ENCODE measurements at places on chromosomes 16 and 17.

DNA sequence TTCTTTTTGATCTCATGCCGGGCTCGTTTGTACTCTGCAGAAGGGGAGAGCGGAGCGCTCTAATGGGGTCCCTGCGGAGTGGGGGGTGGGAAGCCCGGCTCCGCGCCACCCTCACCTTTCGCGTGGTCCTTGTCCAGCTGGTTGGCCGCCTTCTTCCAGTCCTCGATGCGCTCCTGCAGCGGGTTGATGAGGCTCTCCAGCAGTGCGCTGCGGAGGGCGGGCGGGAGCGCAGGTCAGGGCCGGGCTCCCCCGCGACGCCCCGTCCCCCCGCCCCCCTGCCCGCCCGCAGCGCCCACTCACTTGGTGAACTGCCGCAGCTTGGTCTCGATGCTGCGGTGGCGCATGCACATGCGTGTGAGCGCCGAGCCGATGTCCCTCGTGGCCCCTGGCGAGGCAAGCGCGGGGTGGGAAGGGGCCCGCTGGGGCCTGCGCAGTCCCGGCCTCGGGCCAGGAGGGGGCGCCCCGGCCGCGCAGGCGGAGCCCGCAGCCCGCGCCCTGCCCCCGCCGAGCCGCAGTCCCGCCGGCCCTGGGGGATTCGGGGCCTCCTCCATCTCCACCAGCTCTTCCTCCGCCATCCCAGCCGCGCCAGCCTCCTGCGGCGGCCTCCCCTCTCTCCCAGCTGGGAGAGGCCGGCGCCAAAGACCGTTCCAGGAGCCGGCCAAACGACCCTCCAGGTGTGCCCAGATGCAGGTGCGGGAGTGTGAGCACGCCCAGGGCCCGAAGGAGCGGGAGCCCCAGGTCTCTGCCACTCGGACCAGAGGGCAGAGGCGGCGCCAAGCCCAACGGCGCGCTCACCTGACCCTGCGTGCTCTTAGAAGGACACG, 6.0 kb downstream of the MTSS2 start:
- DNase-seq = no peak

DNA sequence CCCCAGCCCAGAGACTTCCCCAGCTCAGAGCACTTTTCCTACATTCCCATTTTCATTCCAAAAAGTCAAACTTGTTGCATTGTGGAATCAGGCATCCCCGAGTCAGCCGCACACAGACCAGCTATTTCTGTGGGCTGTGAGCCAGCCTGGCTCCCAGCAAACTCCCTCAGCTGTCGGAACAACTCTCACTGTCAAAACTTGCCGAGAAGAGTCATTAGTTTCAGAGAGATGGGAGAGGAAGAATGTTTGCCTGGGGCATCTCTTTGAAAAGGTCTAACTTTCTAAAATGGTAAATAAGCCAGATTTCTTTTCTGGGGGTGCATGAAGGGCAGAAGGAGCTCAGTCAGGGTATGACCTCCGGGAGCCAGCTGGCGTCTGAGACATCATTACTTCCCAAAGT, 280.0 kb downstream of the TMEM114 start:
- DNase-seq = no peak

- no peak for DNase-seq
Measured at GRCh38 chr17:78708510-78708973, 73.5 kb downstream of the CYTH1 start.

DNA sequence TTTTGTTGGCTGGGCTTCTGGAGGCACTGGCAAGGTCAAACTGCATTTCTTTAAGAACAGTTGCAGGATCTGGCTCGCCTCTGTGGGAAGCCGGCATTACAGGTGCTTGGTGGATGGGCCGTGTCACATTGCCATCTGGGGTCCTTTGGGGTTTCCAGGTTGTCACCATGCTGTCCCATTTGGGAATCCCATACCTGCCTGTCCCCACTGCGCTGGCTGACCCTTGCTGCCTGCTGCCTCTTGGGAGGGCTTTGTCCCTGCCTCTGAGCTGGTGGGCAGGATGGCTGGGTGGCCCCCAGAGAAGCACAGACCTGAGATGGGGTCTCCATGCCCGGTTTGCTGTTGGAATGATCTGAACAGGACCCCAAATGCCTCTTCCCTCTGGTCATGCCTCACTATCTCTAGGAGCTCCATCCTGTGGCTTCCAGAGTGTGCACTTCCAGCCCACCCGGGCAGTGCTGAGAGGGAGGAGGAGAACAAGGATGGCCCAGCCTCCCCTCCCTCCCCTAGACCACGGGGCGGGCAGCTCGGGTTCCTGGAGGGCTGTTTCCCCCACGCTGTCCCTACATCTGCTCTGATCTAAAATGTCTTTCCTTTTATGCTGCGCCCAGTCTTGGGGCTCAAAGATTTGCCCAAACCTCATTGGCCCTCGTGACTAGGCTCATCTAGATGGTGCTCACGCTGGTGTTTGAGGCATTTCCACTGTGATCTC, 28.0 kb downstream of the OR1D5 start:
- DNase-seq = peak; percentile 85
